Activated T-helper 17 cell treated with anti-CD3 and anti-CD28 coated beads, Interleukin-2, amount 50 U/mL, for 72 hours (primary cell): ENCODE measurements at places on chromosomes 5 and 9. TPM values are rescaled to one million over a fixed set of nuclear protein-coding genes. Genes with fewer than 3 reads are reported as not detected.

DNA sequence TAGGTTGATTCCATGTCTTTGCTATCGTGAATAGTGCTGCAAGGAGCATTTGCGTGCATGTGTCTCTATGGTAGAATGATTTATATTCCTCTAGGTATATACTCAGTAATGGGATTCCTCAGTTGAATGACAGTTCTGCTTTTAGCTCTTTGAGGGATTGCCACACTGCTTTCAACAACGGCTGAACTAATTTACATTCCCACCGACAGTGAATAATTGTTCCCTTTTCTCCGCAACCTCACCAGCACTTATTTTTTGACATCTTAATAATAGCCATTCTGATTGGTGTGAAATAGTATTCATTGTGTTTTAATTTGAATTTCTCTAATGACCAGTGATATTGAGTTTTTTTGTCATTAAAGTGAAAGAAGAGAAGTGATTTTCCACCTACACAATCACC, 18.5 kb downstream of the IFNA5 start:
- ATAC-seq, result no peak

The CDH9 gene
- total RNA-seq, result not detected

GRCh38 chr5:139746691-139747582, 48.7 kb upstream of the PSD2 start:
- peak; percentile 80 for ATAC-seq

DNA sequence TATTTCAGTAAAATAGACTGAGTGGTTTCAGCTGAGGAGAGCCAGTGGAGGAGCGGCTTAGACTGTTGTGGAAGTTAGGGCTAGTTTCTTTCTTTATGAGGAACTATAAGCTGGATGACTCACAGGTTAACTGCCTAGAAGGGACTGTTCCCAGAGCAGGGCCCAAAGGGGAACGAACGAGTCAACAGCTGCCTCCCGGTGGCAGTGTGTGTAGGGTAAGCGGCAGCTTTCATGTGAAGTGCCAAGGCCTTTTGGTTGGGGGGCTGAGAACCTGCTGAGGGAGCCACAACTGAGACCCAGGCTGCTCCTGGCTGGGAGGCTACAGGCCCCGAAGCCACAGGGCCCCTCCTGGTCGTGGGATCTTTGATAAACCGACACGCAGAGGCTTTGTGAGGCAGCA, 7.0 kb downstream of the SQSTM1 start:
- ATAC-seq, result peak; percentile 98

The SERF1A gene
- 3.6 TPM for total RNA-seq

- no peak for ATAC-seq
These were observed 47.1 kb upstream of the SIMC1 start for GRCh38 chr5:176190886-176191755.

DNA sequence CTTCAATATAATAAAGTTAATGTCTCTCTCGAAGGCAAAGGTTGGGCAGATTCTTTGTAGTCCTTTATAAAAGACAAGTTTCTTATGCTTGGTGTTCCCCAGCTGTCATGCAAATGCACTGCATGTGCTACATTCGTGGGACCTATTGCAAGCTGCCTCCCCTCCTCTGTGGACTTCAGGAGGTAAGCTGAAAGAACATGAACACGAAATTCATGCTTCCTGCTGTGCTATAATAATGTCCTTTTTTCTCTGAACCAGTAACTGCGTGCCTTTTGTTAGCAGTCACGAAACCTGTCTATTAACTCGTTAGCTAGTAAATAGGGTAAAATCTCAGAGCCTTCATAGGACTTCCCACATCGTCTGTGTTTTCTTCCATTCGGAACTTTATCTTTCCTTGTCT, 363.5 kb downstream of the CDH9 start:
- no peak for ATAC-seq

DNA sequence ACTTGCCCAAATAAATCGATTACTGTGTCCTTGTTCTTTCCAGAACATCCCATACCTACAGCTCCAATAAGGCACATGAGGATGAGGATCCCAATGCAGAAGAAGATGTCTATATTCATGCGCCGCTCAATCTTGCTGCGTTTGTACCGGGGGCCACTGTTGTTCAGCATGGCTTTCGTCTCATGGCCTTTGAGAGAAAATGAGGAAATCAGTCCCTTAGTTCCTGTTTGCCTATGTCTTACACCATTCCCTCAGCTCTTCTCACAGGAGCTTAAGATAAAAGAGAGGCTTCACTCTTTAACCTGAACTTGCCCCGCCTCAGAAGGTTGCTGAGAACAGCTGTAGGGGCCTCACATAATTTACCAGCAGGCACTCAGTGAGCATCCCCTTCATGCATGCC, 211.6 kb downstream of the ATP10B start:
- ATAC-seq, result no peak

The NR5A1 gene
- not detected for total RNA-seq

- no peak for ATAC-seq
These were observed 39.5 kb downstream of the PCA3 start for GRCh38 chr9:76803762-76804161.

- ATAC-seq, result no peak
These were observed 42.5 kb downstream of the STXBP1 start for GRCh38 chr9:127654619-127655018.

GRCh38 chr5:90598293-90598692, 39.7 kb downstream of the ADGRV1 start:
- no peak for ATAC-seq

- ATAC-seq, result no peak
These were observed 76.5 kb downstream of the SLC1A1 start for GRCh38 chr9:4566806-4567205.

GRCh38 chr5:149152317-149152746, 11.0 kb downstream of the ABLIM3 start:
- ATAC-seq, result no peak

DNA sequence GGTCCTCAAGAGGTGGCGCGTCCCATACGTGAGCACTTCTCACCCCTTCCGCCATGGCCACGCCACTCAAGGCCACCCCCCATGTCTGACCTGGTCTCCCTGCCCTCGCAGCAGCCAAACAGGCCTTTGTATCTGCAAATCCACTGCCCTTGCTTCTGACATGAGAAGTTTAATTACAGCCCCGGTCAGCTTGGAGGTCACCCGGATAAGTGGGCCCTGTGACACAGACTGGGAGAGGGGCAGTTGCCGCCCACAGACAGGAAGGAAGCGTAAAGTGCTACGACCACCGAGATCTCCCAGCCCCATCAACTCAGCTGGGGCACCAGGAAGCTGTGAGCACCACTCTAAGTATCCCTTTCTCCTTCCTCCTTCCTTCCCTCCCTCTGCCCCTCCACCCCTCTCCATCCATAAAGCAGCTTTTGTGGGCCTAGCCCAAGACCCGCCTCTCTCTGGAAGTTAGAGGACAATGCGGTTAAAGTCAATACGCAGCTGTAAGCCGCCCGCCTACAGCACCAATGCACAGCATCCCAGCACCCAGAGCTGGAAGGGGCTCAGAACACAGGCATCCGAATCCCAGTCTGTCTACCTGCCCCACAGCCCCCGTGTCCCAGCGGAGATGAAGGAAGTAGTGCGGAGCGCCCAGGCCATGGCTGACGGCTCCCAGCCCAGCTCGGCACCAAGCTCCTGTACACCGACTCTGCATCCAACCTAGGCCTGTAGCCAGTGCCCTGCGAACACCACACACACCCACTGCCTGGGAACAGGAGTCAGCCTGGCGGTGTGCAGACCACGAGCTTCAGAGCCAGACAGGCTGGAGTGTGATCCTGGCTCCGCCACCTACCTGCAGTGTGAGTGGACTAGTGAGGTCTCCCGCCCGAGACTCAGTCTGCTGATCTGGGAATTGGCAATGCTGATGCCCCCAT, 44.8 kb upstream of the RNF130 start:
- ATAC-seq, result no peak

GRCh38 chr9:20559231-20559890, 62.9 kb downstream of the MLLT3 start:
- ATAC-seq, result no peak

- peak; percentile 26 for ATAC-seq
These were observed 6.6 kb upstream of the PCSK1 start for GRCh38 chr5:96439477-96440184.

The HTR1A gene
- not detected for total RNA-seq

- no peak for ATAC-seq
These were observed 8.6 kb upstream of the MUSK start for GRCh38 chr9:110659891-110660541.

- ATAC-seq, result no peak
These were observed 71.6 kb upstream of the GALNT10 start for GRCh38 chr5:154118893-154119336.

GRCh38 chr9:4066682-4067081, 233.2 kb downstream of the GLIS3 start:
- ATAC-seq, result no peak

DNA sequence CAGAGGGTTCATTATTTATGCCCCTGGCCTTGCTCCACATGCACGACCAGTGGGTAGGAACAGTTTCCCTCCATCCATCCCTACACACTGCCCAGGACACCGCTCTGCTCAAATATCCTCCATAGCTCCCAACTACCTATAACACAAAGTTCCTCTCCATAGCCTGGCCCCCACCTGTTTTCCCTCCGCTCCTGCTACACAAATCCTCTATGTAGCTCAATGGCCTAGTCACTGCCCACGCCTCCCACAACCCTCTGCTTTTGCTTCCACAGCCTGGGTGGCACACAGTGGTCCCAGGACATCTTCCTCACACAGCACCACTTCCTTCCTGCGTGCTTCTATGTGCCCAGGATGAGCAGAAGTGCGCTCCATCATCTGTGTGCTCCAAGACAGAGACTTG, 20.4 kb downstream of the REXO4 start:
- ATAC-seq, result no peak

GRCh38 chr5:57577432-57578175, 95.0 kb upstream of the ACTBL2 start:
- ATAC-seq, result no peak

DNA sequence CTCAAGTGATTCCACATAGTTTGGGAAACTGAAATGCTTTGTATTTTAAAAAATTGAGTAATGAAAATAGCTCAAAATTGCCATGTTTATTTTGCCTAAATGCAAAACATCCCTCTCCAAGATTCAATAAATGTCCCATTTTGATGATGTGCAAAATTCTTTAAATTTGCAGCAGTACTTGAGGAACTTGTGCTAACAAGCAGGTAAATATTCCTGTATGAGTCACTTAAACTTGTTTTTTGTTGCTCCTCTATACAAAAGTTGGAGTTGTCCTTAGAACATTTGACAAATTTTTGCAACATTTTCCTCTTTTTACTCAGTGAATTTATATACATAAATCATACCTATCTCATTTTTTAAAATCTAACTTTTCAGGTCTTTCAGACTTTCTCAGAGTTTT, 280.2 kb downstream of the CDH12 start:
- ATAC-seq, result no peak

DNA sequence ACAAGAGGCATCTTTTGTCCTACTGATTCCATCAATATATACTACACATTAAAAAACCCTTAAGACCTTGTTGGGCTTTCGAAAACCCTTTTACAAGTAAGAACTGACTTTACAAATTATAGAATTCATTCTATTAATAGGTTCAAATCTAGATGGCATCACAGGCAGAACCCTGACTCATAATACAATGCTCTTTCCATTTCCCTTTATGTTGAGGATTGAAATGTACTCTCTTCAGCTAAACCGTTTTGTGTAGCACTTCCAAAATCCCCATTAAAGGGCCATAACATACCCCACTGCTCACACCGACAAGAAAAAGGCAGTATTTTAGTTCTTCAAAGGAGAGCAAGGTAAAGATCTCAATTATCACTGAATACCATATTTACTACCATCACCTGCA, 11.2 kb downstream of the CSNK1A1 start:
- no peak for ATAC-seq

GRCh38 chr5:43606351-43606750, 3.4 kb downstream of the NNT start:
- ATAC-seq, result no peak

The PHF19 gene
- 258 TPM for total RNA-seq
